ENCODE measurements at places on chromosomes 6 and 20.

DNA sequence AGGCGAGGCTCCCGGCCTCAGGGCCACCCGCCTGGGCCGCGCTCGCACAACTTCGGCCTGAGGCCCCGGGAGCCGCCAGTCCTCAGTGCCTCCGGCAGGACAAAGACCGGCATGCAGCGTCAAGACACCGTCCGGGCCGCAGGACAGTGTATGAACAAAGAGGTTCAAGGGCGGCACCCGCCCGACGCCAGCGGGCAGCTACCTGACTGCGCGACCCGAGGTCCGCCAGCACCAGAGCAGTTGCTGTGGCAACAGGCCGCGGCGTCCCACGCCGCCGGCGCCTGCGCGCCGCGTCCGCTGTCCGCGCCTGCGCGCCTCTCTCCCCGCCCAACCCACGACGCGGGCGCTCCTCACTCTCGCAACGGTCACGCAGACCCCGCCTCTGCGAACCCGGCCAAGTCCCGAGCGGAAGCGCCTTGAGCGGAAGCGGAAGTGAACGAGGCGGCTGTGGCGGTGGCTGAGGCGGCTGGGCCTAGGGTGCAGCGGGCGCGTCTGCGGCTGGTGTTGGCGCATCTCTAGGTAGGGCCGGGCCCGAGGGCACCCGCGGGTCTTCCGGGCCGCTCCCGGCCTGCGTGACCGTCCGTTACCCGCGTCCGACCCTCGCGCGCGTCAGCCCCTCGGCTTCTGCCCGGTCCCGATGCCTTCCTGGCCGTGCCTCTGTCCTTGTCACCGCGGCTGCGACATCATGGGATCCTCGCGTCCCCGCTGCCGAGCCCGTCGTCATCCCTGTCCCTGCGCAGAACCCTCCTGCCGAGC is at the start of gene FAM120B:
TSS of gene FAM120B (plus strand) at position 435 of the 756 bp plus-strand sequence. CDS start 10,633 bp downstream, outside the sequence.
- peak; percentile 93 for DNase-seq

GRCh38 chr20:46557231-46557956 is 6.9 kb upstream of the OCSTAMP start:
- DNase-seq: no peak

DNA sequence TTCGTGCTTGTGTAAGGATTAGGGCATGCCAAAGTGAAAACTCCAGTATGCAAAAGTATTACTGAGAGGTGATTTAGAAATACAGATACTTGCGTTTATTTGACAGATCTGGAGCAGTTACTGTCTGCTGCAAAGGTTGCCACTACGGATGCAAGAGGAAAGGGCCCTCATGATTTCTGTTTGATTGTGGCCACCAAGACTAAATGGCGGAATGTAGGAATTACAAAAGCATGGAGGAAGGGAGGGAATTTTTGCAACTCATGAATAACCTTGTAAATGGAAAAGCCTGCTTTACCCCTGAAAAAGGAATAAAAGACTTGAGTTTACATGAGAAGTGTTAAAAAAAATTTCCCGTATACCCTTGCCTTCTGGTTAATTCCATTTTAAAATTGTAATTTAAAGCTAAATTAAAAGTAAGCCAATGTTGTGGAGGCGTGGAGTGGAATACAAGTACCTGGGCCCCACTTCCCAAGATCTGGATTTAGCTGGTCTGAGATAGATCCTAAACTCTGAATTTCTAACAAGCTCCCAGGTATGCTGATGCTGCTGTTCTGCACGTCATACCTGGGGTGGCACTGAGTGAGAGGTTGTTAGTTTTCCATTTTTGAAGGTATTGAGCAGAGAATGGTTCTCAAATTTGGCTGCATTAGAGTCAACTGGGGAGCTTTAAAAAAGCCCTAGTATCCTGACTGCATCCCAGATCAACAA is 56.6 kb upstream of the NKX2-2 start:
- DNase-seq: no peak

DNA sequence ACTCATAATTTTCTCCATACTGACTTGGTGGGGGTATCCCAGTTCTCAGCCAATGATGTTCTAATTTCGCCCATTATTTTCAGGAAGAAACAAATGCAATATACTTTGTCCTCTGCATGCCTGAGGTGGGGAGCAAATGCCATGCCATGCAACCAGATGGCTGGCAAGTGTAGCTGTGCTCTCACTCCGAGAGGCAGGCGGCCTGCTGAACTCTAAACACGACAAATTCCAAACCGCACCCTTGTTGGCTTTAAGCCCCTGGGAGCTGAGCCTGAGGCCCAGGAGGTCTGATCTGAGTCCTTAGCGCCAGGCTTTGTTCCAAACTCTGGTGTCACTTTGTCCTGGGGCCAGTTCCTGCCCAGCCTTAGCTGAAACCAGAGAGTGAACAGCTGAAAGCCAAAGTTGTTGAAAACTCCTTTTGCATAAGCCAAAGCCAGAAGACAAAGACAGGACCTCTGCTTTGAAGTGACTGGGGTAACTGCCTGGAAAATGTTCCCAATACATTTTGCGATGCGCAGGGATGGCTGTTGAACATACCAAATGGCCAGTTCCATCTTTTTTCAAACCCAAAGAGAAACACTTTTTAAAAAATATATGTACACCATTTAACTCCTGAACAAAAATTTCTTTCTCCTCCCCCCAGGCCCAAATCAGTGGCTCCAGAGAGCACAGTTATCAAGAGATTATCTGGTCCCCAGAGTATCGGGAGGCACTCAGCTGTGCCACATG is 46.2 kb downstream of the TTI1 start:
- no peak for DNase-seq

DNA sequence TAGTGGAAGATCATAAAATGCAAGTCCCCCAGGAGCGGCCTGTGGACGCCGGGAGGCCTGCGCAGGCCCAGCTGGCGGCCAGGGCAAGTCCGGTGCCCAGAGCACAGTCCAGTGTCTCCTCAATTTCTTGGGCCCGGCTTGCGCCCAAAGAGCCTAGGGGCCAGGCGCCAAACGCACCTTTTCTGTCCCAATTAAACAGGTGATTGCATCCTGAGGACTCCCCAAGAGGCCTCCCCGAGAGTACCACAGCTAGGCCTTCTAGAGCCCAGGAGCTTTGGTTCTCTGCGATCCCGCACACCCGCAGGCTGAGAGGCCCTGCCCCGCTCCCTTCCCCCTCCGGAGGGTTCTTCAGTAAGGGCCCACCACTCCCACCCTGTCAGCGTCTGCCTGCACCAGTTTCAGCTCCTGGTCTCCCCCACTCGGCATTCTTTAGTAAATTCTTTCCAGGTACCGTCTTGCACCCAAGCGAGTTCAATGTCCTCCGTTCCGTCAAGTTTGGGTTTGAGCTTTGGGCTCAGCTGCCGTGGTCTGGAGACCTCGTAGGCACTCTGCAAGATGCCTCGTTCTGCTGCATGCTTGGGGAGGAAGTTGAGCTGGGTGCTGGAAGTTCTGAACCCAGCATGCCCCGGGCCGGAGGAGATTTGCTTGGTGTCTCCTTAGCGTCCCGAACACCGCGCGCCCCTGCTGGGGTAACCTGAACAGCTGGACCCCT is 3.9 kb upstream of the NKX2-2 start:
- no peak for DNase-seq

GRCh38 chr6:160106701-160107100 is 14.9 kb upstream of the SLC22A1 start:
- no peak for DNase-seq

DNA sequence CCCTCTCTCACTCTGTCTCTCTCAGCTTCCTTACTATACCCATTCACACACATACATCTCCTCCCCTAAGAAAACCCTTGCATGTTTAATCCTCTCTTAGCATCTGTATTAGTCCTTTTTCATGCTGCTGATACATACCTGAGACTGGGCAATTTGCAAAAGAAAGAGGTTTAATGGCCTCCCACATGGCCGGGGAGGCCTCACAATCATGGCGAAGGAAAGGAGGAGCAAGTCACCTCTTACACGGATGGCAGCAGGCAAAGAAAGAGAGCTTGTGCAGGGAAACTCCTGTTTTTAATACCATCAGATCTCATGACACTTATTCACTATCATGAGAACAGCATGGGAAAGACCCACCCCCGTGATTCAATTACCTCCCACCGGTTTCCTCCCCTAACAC is 398.5 kb upstream of the SASH1 start:
- DNase-seq: no peak

- no peak for DNase-seq
Measured at GRCh38 chr6:5085648-5086293, 630 bp downstream of the PPP1R3G start.

GRCh38 chr6:3324262-3324942 is 65.7 kb downstream of the PSMG4 start:
- DNase-seq: no peak

GRCh38 chr20:5265662-5265985 is 51.1 kb downstream of the PROKR2 start:
- DNase-seq: no peak

- no peak for DNase-seq
Measured at GRCh38 chr6:158863646-158864045, 44.5 kb upstream of the EZR start.

GRCh38 chr20:2276015-2276414 is 19.8 kb upstream of the TGM3 start:
- no peak for DNase-seq

DNA sequence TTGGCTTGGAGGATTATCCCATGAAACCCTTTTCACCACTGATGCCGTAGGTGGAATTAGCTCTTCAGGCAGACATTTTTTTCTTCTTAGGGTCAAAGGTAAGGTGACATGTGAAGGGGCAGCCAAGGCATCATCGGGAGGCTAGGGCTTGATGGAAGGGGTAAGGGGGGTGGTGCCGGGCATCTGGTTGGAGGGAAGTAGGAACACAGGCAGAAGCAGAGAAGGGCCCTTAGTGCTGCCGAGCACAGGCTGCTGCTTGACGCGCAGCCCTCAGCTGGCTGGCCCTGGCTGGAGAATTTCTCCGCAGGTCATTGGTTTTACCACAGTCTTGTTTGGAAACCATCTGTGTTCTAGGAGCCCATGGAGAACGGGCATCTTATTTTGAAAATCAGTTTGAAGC is 54.7 kb downstream of the TRAF3IP2 start:
- no peak for DNase-seq

- DNase-seq: no peak
Measured at GRCh38 chr6:139407718-139408222, 33.3 kb upstream of the CITED2 start.

DNA sequence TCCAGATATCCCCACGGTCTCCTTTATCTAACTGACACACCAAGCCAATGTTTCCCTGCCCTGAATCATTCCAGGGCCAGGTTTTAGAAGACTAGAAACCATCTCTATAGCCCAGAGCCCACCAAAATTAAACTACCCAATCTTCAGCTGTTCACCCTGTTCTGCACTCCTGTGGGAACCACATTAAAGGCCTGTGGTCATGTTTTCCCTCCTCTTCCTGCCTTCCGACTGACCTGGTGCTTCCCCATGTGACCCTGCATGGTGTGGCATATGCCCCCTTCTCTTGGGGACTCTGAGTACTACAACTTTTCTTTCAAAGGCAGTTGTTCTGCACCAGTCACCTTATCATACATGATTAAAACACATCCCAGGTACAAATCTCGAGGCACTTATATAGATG is 155.0 kb downstream of the TMEM200A start:
- no peak for DNase-seq

DNA sequence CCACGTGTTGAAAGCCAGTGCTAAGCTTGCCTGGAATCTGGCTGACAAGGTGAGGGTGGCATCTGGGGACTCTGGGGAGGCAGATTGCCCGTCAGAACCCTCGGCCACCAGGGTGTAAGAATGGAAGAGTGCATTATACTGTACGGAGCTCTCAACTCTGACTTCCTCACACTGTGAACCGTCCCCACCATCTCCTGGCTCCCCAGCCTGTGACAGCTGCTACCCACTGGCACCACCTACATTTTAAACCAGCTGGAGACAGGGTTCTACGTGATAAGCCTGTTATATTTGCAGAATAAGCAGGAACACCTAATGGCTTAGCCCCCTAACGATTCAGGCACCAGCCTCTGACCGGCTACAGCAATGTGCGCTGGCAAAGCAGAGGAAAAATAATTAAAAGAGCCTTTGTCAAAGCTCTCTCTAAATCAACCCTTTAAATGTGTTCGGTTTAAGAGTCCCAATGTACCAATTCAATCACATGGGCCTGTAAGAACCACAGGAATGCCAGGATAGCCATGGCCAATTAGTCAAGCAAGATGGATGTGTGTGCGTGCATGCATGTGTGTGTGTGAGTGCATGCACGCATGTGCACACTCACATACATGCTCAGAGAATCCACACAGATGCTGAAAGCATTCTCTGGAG is 89.1 kb upstream of the TAB2 start:
- DNase-seq: no peak

- DNase-seq: no peak
Measured at GRCh38 chr6:151721146-151721545, 86.3 kb upstream of the ESR1 start.

- no peak for DNase-seq
Measured at GRCh38 chr20:43385914-43386313, 71.8 kb upstream of the SRSF6 start.

GRCh38 chr6:119347466-119348095 is 2.0 kb downstream of the MAN1A1 start:
- no peak for DNase-seq

DNA sequence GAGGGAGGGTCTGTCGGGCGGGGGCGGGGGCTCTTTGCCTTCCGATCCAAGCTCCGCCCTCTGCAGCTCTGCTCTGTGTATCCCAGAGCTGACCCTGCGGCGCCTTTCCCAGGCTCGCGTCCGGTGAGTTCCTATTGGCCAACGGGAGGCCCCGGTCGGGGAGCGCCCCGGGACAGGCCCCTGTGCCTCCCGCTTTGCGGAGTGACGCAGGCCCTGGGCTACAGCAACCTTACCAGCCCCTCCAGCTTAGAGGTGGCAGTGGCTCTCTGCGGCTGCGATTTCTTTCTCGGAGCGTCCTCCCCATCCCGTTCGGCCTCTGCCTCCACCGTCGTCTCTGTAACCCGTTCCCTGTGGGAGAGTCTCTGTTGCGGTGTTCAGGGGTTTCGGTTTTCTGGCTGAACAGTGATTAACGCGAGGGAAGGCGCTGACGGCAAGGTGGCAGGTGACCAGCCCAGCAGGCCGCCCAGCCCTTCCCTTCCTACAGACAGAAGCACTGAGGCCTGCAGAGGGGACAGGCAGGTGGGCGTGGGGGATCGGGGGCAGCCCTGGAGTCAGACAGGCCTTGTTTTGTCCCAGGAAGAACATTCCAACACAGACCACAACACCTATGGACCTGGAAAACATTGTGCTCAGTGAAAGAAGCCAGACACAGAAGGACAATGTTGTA is 18.1 kb upstream of the CEBPB start:
- DNase-seq: no peak

GRCh38 chr6:133277228-133277899 is 36.2 kb downstream of the EYA4 start:
- no peak for DNase-seq

DNA sequence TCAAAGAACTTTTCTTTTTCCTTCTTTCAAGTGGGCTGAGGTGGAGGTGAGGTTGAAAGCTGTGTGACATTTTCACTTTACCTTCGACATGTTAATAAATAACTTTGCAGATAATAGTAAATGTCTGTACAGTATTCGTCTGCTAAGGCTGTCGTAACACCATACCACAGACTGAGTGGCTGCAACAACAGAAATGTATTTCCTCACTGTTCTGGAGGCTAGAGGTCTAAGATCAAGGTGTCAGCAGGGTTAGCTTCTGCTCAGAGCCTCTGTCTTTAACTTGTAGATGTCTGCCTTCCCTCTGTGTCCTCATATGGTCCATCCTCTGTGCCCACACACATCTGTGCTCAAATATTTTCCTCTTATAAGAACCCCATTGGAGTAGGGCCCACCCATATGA is 14.9 kb downstream of the PHACTR2 start:
- no peak for DNase-seq

All from stimulated activated CD8-positive, alpha-beta memory T cell treated with anti-CD3 and anti-CD28 coated beads, Interleukin-4, amount 100 ng/mL, for 1 hour (primary cell).